ENCODE measurements at places on chromosomes 3 and 15. TPM values are rescaled to one million over a fixed set of nuclear protein-coding genes. Genes with fewer than 3 reads are reported as not detected.

ITGB5 gene
- total RNA-seq: 391 TPM

SLC2A2 gene
- total RNA-seq: not detected

TGM5 gene
- total RNA-seq: not detected

GRK7 gene
- total RNA-seq: not detected

TMPRSS7 gene
- not detected for total RNA-seq

CCDC174 gene
- total RNA-seq: 7.3 TPM

IQCH gene
- total RNA-seq: 4.8 TPM

APOD gene
- total RNA-seq: 1.2 TPM

SCAMP5 gene
- total RNA-seq: 0.79 TPM

LYZL4 gene
- total RNA-seq: not detected

DAZL gene
- not detected for total RNA-seq

LMLN gene
- 9.5 TPM for total RNA-seq

ICE2 gene
- 33.7 TPM for total RNA-seq
